Omental fat pad (tissue), 4 donors: ENCODE measurements at places on chromosomes 11 and 22. TPM values are rescaled to one million over a fixed set of nuclear protein-coding genes. Genes with fewer than 3 reads are reported as not detected.

CSNK2A3 gene
- 1.6 TPM for total RNA-seq

MED15 gene
- total RNA-seq = 90.5 TPM

DNA sequence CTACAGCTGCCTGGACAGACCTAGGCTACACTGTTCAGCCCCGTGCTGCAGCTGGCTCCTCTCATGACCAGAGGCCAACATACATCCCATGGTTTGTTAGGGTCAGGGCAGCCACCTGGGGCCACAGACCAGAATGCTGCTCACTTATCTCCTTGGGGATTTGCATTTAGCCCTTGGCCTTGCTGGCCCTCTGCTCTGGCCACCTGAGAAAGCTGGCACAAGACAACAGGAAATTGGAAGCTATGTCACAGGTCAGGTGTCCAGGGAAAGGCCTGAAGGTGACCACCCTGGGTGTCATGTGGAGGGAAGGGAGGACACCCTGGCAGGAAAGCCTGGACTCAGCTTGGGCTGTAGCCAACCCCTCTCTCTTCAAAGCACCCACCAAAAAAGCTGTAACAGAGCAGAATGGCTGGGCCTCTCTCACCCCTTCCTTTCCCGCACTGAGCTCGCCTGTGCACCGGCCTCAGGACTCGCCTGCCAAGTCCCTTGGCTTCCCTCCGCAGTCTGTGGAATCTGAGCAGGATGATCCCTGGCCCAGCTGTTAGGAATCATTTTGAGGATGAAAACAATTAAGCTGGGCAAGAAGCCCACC, 86.3 kb downstream of the SNX19 start:
- DNase-seq = no peak

DNA sequence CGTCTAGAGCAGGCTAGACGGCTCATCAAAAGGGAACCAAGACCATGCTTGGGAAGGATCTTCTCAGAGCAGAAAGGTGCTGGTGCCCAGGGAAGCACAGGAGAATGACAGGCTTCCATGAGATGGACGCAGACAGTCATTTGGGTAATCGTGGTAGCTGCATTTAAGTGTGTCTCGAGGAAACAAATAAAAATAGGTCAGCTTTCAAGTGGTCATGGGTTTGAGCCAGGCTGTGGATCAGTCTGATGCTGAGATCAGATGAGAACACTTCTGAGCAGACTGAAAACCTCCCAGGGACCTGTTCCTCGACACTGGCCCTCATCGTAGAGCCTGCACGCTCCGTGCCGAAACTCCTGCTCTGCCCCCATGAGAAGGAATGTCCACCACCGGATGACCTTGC, 4.7 kb downstream of the CARS1 start:
- no peak for DNase-seq

DNA sequence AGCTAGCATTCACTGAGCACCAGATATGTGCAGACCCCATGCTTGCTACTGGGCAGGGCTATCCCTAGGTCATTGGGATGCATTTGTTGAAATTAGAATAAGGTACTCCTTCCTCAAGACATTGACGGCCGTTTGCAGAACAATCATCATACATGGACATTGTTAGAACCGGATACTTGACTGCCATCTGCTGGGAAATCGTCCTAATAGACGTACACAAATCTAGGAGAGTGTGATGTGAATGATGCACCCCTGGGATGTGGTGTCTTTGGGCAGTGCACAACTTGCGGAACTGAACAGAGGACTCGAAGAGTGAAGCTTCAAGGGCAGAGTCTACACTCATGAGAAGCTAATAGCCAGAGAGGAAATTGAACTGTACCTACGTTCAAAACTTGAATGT, 35.9 kb downstream of the MYO18B start:
- no peak for DNase-seq
